GM04503 (cell line): ENCODE measurements at places on chromosomes 3 and 15.

GRCh38 chr15:50418041-50418583 is 6.1 kb upstream of the USP8 start:
- no peak for DNase-seq

DNA sequence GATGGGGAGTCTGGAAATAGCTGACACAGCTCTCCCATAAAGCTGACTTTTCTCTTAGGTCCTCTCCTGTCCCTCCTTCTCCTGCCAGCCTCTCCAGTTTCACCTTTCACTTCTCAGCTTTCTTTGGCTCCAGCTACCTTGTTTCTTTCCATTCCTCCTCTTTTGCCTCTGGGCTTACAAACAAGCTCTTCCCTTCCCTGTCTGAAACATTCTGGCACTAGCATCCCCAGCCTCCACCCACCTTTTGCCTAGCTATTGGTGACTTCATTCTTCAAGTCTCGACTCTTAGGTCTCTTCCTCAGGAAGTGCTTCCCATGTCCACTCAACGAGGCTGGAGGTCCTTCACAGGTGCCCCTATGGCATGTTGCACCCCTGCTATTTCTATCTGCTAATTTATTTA is 20.5 kb upstream of the AVEN start:
- DNase-seq = no peak

DNA sequence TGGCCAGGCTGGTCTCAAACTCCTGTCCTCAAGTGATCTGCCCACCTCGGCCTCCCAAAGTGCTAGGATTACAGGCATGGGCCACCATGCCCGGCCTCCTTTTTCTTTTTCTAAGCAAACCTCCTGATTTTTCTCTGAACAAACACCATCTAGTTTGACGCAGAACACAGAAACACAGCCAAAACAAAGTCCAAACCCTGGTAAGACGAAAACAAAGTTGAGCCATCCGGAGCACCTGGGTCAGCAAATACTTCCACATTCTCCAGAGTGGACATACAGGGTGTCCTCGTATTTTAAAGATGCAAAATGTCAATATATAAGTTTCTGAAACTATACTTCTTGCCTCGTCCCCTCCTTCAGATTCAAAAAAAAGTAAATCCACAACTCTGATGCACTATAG is 635.1 kb upstream of the ADAMTS9 start:
- DNase-seq = no peak

- peak; percentile 51 for DNase-seq
Observed at GRCh38 chr15:68586274-68586961, 7.6 kb downstream of the CORO2B start.

DNA sequence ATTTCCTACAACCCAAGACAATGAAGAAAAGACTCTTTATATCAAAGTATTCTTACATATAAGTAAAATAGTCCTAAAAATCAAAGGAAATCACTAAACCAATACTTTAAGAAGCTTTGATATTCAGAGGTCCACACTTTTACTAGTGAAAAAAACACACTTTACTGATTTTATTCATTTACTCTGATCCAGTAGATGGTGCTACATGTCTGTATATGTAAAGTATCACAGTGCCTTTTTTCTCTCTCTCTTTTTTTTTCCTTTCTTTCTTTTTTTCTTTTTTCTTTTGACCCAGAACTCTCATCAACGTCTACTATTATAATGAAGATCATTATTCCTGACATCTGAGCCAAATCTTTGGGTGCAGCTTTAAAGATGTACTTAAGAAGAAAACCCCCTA is 10.8 kb upstream of the CCDC39 start:
- DNase-seq = no peak

- no peak for DNase-seq
Observed at GRCh38 chr3:13015286-13016082, 57.7 kb downstream of the IQSEC1 start.

- no peak for DNase-seq
Observed at GRCh38 chr15:75646112-75646943, 1.4 kb upstream of the SNX33 start.

- DNase-seq = no peak
Observed at GRCh38 chr3:37853691-37854413, 7.8 kb upstream of the CTDSPL start.

GRCh38 chr3:119628390-119628789 is 30.7 kb downstream of the PLA1A start:
- DNase-seq = no peak

- DNase-seq = peak; percentile 77
Observed at GRCh38 chr15:31236184-31237042, 90.2 kb upstream of the KLF13 start.

DNA sequence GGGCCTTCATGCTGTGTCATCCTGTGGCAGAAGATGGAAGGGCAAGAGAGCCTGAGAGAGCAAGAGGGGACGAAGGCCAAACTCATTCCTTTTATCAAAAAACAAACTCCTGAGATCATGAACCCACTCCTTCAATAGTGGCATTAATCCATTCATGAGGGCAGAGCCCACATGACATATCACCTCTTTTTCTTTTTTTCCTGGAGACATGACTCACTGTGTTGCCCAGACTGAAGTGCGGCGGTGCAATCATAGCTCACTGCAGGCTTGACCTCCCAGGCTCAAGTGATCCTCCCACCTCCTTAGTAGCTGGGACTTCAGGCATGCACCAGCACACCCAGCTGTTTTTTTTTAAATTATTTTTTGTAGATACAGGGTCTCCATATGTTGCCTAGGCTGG is 92.0 kb upstream of the RNU6-1 start:
- DNase-seq = no peak

DNA sequence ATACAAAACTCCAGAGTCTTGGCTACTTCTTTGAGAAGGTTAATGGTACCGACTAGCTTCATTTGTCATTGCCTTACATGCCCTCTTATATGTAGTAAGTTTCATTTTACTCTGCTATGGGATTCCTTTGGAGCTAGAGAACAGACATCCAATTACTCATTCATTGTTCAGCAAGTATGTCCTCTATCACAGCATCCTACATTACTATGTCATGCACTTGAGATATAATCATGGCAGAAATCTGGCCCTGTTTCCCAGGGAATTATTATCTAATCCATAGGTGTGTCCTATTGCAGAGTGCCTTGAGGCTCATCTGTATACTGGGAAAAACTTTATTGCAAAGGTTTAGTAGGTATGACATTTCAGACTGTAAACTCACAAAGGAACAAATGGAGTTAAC is 333.1 kb upstream of the NECTIN3 start:
- DNase-seq = no peak

DNA sequence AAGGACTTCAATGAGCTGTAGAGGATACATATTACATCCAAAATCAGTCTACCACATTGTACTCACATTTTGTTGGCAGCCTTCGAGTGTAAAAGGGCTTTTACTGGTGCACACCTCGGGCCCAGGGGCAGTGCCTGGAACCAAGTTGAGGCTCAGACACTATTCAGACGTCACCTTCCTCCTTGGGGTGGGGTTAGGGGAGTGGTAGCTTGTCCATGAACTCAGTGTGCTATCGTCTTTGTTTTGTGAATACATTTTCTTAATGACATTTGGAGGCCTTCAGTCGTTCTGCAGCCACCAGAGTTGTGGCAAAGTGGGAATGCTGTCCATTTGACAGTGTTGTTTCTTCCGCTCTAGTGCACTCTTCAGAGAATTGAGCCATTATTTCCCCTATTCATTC is 114.2 kb downstream of the PGPEP1L start:
- no peak for DNase-seq

DNA sequence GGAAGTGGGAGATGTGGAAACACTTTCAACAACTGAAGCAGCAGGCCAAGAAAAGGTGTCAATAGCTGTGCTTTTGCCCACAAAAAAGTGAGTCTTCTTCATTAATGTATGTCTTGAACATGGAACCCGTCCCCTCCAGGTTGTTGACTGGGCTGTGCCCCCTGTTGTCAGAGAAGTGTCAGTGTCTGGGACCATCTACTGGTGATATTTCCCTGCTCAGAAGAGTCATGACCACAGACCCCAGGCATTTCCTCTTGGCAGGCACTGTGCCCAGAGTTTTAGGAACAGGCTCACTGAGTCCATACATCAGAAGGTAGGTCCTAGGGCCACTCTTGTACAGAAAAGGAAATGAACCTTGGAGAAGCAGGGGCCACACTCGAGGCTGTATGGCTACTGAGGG is 54.8 kb upstream of the LARS2 start:
- DNase-seq = no peak

- no peak for DNase-seq
Observed at GRCh38 chr15:47412802-47413201, 304.5 kb upstream of the SEMA6D start.

- no peak for DNase-seq
Observed at GRCh38 chr3:965826-966225, 127.0 kb upstream of the CNTN6 start.

GRCh38 chr3:160448845-160449635 is 546 bp downstream of the TRIM59 start:
- DNase-seq = no peak

DNA sequence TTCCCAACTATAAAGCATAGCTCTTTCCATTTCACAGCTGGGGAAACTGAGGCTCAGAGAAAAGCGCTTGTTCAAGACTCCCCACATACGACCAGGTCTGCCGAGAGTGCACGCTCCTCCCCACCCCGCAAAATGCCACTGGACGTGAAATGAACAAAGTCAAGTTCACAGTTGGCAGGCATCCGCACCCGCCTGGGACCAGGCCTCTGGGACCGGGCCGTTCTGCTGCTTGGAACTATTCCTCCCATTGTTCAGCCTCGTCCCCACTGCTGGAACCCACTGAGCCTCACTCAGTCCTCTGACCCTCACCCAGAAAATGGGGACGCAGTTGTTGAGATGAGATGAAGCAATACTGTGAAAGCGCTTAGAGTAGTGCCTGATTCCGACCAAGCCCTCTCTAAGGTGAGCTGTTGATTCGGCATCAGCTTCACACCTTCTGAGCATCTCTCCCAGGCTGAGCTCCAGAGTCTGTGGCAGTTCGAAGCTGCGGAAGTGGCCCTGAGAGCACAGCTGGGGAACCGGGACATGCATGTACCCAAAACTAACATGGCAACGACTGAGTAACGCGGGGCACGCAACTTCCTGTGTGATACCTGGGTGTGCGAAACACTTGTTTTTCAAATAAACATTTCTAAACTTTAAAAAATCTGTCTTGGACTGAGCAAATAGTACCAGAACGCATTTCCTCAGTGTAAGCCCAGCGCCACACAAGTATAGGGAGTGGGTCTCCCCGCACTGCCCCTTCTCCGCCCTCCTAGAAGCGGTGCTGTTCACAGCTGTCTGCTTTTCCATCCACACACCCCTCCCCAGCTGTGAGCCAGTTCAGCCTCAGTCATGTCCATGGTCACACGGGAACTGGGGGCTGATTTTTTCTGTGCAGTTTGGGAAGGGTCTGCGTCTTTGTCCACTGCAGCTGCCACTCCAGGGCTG is 93.4 kb downstream of the CHSY1 start:
- DNase-seq = no peak

GRCh38 chr3:9056581-9056980 is 93.3 kb upstream of the RAD18 start:
- no peak for DNase-seq

DNA sequence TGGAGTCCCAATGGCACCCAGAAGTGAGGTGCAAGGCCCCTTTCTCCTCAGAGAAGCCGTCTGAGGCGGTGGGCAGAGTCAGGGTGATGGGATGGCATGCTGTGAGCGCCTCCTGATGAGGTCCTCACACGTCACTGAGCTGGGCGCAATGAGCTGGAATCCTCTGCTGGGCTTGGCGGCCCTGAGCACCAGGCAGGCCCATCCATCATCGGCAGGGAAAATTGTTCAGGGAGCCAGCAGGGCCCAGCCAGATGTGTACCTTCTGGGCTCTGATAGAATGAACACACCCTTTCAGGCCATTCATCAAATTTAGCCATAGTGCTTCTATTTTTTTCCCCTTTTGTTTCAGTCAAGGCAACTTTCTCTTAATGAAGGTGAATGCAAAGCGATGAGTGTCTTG is 43.7 kb downstream of the FAM3D start:
- DNase-seq = no peak

GRCh38 chr3:42214565-42215283 is 51.3 kb downstream of the CCK start:
- no peak for DNase-seq

GRCh38 chr3:184630861-184631471 is 69.4 kb downstream of the EPHB3 start:
- no peak for DNase-seq

- DNase-seq = no peak
Observed at GRCh38 chr3:116093374-116093773, 351.9 kb downstream of the LSAMP start.

DNA sequence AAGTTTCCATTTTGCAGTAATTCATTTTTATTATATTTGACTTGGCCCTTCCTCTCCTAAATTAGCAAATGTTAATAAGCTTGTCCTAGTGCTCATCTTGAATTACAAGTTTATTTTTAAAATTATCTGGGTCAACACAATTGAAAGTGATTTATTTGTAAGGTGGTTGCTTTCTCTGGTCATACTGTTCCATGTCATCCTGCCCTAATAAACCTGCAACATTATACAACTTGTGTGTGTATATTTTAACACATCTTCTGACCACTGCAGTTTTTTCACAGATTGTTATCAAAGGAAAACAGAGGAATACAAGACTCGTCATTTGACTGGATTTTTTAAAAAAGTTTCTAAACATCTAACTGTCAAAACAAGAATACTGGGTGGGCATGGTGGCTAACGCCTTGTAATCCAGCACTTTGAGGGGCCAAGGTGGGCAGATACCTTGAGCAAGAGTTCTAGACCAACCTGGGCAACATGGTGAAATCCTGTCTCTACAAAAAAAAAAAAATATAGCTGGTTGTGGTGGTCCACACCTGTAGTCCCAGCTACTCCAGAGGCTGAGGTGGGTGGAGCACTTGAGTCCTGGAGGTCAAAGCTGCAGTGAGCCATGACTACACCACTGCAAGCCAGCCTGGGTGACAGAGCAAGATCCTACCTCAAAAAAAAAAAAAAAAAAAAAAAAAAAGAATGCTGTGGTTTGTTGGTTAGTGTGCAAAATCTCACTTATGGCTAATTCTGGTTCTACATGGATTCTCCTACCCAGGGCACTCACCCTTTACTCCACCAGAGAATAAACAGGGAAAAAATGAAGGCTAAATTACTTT is 5.0 kb upstream of the LRRFIP2 start:
- no peak for DNase-seq

GRCh38 chr15:89555768-89556167 is 19.5 kb upstream of the TICRR start:
- DNase-seq = no peak

GRCh38 chr3:46193436-46193835 is 14.7 kb downstream of the CCR1 start:
- DNase-seq = no peak

DNA sequence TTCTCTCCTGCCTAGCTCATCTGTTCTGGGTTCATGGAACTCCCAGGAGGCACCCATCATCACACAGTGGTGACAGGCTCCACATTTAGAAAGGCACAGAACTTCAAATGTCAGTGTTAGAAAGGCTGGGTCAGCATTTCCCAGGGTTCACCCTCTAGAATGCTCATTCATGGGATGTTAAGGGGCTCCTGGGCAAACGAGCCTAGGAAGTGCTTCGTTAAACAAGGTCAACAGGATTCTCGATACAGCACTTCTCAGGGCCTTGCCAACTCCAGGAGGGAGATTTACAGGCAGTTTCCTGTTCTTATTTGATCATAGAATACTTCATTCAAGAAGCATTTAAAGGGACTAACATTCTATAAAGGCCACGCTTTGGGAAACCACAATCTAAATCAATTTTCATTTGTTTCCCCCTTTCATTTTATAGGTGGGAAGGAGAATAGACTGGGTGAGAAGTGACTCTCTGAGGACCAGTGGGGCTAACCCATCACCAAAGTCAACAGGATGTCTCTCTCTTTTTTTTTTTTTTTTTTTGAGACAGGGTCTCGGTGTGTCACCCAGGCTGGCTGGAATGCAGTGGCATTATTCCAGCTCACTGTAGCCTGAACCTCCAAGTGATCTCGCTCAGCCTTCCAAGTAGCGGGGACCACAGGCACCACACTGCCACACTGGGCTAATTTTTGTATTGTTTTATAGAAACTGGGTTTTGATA is 14.3 kb downstream of the IGDCC4 start:
- no peak for DNase-seq
